ENCODE measurements at places on chromosomes 12 and 14.

GRCh38 chr12:121391619-121392324 is 8.1 kb upstream of the RNF34 start:
- no peak for DNase-seq

GRCh38 chr12:118436986-118437385 is 60.6 kb downstream of the SUDS3 start:
- DNase-seq, result no peak

DNA sequence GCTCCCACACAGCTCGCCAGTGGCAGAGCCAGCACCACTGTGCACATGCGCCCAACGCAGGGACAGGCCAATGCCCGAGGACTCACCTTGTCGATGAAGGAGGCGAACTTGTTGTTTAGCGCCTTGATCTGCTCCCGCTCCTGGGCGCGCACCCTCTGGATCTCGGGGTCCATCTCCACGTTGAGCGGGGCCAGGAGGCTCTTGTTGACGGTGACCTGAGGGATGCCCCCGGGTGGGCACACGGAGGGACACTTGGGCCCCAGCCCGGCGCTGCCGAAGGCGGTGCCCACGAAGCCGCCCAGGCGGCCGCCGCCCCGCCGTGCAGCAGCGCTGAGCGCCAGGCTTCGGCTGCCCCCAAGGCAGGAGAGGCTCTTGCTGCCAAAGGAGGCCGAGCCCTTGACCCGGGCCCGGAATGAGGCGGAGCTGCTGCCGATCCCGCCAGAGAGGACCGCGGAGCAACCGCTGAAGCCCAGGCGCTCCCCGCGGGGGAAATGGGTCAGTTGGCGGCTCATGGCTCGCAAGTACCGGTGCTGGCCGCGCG is at the start of gene KRT72:
Gene KRT72, minus strand, starts transcription at position 523 of the 541 bp plus-strand sequence. Its CDS starts 11 bp downstream, at position 512.
- no peak for DNase-seq

DNA sequence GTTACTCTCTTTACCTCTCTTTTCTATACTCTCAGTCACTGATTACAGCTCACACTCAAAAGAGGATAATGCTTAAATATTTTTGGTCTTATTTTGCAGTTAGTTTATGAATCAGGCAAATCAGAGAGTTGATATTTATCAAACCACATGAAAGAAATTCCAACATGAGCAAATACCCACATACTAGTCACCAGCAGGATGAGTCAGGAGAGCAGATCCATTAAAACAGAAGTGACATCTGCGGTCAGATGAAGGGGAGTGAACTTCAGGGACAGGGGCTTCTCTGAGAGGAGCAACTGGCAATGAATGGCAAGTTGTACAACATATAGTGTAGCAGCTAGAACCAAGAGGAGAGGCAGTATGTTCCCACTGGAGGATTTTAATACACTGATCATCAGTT is 258.7 kb downstream of the SYT10 start:
- DNase-seq, result no peak

GRCh38 chr14:104446611-104447010 is 133.0 kb upstream of the C14orf180 start:
- DNase-seq, result no peak

DNA sequence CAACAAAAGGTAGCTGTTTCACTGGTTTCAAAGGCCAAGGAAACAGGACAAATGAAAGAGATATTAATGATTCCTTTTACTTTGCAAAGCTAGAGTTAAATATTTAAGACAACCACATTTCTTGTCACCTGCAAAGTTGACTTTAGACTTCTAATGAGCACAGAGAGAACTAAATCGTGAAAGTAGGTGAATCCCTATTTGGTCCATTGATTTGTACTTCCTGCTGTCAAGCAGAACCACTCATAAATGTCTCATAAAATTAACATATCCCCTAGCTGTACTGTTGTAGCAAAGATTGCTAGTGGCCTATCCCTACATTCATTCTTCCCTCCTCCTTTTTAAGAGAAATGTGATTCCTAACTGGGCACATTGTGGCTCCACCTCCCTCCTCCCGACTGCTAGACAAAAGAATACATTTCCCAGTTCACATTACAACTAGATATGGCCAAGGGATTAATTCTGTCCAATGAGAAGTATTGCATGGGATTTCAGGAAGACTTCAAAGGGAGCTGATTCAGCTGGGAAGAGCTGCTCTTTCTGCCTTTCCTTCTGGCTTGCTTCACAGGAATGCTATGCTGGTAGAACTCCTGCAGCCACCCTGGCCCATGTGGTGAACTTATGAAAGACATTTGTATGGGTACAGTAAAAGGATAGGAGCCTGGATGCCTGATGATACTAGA is 227.5 kb upstream of the ABCD2 start:
- no peak for DNase-seq

GRCh38 chr12:1470051-1470450 is 124.3 kb downstream of the FBXL14 start:
- DNase-seq, result no peak

DNA sequence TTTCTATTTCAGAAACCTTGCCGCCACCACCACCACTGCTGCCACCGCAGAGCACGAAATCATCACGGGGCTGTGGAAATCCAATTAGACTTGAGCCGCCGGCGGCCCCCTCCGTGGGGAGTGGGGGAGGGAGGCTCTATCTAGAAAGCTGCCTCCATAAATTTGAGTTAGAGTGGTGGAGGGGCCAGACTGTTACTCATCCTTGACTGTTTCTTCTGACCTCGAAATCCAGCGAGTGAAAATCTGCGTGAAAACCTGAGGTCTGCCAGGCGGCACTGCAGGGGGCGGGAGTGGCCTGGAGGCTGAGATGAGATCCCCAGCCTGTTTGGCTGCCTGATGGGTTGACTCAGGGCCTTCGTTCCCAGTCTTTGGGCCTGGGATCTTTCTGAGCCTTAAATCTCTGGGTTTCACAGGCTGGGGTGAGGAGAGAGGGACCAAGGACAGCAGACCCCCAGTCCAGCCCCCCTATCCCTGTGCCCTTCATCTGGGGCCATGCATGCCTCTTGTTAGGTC is 29.9 kb downstream of the TSPAN9 start:
- no peak for DNase-seq

DNA sequence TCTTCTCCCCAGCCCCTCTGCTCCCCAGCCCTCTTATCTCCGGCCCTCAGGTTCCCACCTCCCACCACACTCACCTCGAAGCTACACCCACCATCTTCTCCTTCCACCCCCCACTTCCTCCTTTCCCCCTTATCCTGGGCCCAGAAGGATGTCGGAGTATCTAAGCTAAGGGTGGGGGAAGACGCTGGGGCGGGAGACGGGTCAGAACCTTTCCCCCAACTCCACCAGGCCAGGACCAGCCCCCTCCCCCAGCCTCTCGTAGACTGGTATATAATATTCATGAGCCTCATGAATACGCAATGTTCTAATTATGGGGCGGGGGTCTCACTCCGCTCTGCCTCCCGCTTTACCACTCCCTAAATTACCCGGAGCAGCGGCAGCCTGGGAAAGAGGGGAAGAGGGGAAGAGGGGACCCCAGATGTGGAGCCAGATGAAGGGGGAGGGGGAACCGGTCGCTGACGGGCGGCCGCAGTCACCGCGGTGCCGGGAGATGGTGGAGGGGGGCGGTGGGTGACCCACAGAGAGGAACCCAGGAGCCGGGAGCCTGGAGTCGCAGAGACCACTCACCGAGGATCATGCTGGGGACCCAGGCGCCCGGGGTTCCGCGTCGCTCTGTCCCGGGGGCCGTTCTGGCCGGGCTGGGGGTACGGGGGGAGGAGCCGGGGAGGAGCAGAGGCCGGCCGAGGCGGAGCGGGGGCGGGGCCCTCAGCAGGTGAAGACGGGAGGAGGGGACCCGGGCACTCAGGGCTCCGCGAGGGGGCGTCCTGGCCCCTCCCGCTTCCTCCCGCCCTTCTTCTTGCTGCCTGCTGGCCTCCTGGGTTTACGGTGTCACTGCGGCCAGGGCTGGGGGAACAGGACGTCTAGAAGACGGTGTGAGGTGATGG is 6.4 kb upstream of the ZNF385A start:
- DNase-seq, result peak; percentile 71

DNA sequence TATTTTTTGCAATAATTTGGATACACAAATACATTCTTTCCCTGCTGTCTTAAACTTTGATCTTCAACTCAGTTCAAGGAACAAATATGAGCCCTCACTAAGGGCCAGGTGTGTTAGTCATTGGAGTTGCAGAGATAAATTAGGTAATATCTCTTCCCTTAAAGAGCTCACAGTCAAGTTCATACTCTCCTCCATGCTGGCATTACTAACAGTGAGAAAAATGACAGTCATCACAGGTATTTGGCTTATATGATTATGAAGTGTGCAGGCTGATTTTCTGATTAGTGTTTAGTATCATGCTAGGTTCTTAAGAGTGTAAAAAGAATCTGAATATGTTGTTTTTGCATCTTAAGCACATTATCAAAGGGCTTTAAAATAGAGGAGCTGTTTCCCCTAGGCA is 594.7 kb downstream of the CCER1 start:
- no peak for DNase-seq

DNA sequence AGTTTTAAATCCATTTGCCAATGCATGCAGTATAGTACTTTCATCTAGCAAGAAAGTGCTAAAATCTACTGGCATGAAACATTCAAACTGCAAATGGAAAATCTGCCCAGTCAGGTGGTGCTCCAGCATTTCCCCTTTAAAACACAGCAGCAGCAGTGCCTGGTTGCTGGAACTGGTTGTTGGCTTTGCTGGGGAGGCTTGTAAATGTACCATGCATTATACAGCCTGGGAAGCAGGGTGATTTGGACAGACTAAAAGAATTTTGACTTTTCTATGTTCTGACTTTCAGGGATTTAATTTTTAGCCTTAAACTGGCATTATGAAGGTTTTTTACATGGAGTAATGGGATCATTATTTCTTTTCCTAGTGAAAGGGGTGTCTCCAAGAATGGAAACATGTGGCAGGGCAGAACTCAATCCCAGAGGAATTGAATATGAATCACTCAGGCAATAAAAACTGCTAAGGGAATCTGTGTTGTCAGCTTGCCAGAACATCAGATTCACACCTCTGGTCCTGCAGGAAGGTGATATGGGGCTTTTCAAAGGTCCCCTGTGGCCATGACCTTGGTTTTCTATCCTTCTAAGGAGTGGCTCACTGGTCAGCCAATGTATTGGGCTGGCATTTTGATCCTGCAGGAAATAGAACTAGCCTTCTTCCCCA is 9.0 kb upstream of the PAX9 start:
- DNase-seq, result no peak

GRCh38 chr14:68377459-68377858 is 415.4 kb downstream of the ZFP36L1 start:
- DNase-seq, result peak; percentile 16

DNA sequence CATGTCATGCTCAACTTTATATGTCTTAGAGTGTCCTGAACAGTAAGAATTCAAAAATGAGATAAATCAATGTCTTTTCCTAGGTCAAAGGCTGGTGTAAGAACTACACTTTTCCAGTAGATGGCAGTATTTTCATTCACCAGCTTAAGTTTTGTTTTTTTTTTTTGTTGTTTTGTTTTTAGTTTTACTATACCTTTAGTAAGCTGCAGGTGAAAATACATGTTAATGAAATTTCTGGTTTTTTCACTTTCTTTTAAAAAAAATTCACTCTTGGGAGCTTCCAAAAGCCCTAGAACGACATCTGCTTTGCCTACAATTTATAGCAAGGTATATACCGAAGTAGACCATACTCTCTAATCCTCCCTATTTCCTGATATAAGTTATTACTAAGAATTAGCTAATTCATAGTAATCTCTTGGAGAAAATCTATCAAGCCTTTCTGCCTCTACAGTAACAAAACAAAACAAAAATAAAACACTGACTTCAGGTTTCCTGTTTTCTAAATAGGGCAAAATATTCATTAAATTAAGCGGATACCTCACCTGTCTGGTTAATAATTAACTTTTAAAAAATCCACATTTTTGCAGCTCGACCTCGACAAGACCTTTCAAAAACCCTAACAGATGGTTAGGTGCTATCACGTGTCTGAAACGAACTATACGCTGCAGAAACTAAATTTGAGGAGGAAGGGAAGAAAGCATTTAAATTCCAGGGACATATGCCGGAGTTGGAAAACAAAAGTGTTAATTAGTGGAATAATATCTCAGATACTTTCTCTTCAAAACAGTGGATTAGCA is 2.7 kb upstream of the SAMD4A start:
- peak; percentile 38 for DNase-seq

DNA sequence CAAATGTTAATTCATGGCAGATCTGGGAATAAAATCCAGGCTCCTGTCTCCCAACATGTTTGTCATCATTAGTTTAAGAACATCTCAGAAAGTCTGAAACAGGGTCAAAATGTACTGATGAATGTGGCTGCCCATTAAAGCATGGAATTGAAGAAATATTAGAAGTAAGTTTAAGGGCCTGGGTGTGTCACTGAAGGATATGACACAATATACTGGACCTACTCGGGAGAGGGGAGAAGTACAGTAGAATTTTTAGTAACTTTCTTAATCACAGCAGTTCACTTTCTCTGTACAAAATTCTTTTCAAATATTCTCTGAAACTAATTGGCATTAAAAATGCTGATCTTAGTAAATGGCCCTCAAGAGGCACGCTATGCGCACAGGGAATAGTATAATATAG is 185.5 kb downstream of the ETV6 start:
- no peak for DNase-seq

DNA sequence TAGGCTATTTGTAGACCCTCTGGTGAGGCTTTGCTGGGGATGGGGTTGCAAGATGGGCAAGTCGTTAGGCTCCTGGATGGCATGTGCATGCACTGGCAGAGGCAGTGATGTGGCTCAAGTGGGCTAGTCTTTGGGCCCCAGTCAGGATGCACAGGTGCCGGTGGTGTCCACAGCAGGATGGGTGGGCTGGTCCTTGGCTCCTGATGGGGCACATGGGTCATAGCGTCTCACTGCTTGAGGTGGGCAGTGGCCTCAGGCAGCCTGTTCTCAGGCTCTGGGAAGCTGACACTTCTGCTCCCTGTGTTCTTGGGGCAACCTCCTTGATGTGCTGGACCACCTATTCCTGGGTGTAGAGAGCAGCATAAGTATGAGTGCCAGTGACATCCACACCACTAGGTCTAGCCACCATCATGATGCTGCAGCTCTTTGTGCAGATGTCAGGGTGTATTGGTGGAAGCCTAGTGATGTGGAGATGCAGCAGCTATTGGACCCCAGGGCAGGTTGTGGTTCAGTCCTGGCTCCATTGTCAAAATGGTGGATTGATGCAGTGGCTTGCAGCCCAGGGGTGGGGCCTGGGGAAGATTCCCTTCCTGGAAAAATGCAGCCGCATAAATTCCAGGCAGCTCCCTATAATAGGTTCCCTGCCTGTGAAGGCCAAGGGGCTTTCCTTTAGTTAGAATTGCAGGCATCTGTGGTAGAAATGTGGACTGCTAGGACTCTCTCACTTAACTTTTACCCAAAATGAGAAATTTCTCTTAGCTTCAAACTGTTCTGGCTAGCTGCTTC is 742.5 kb upstream of the MDGA2 start:
- DNase-seq, result no peak

DNA sequence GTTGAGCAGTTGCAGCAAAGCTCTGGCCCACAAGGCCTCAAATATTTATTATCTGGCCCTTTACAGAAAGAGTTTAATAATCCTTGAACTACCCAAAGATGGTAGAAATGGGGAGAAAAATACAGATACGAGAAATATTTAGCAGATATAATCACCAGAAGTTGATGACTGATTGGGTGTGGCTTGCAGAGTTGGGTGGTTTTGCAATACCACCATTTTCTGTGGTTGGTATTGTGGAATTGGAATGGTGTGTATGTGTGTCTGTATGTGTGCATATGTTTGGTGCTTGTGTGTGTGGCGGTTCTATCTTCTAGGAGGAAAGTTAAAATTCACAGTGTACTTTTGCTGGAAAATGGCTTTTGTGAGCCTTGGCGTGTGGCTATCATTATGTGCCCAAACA is 85.4 kb upstream of the MANSC4 start:
- no peak for DNase-seq
